AG20443 (cell line): ENCODE measurements at places on chromosomes 5 and 9.
A peak's percentile ranks its signal among the peaks of the same experiment; 100 is the strongest.

DNA sequence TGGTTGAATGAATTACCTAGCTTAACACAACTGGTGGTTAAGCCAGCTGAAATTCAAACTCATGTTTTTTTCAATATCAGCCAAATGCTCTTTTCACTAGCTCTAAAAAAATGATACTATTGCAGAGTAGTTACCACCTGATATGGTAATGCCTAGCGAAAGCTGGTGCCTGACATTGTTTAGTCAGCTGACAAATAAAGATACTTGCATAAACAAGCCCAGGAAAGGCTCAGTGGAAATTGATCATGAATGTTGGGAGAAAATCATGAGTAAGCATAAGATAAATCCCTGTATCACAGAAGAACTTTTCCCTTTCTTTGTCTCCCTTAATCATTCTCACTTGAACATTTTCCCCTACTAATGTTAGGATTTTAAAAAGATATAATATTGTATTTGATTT, 54.6 kb downstream of the FGF10 start:
- DNase-seq, result no peak

- no peak for DNase-seq
Measured at GRCh38 chr5:62138607-62139006, 167.4 kb upstream of the KIF2A start.

GRCh38 chr9:123085916-123086315, 52.4 kb downstream of the GPR21 start:
- DNase-seq, result no peak

DNA sequence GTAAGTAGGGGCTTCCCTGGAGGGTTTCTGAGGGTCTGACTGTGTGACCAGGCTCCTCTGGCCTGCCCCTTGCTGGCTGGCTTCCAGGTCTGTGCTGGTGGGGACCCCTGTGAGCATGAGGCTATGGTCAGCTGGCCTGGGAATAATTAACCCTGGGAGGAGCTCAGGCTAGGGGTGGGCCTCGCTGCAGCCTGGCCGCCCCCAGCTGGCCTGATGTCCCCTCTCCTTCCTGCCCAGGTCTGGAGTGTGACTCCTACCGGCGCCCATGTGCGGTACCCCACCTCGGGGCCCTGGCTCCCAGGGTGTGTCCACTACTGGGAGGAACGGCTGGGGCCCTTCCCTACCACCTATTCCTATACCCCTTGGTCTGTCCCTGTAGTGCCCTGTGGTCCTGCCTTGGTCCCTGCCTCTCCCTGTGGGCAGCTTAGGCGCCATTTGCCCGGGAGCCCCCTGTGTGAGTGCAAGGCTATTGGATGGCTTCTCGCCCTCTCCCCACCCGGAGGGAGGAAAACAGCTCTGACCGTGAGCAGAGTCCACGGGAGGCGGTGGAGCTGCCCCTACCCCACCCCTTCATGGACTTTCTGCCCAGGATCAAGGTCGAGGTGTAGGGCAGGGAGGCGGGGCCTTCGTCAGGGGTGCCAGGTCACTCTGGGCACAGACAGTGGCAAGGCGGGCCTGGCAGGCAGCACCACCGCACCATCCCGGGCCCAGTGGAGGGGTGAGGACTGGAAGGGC, 9.4 kb downstream of the RXRA start:
- DNase-seq, result no peak

DNA sequence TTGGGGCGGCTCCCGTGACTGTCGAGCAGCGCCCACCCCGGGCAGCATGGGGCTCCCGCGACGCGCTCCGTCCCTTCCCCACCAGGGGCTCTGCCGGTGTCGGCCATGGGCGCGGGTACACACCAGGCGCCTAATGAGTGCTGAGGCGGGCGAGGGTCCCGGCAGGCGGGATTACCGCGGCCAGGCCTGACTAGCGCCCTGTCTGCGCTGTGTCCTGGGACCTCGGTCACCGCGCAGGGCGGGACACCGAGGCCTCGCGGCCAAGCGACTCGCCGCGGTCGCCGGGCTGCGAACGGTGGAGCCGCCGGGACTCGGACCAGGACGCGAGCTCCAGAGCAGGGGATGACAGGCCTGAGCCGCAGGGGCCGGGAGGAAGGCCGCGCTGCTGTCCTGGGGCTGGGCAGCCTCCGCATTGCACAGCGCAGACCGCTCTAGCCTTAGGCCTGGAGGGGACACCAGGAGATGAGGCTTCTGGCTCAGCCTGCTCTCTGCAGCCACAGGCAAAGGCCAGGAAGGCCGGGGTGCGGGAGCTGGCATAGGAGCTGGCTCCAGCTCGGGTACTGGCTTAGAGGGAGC, 14.1 kb downstream of the LCN10 start:
- peak; percentile 76 for DNase-seq

GRCh38 chr5:9851458-9851857, 221.3 kb upstream of the TAS2R1 start:
- DNase-seq, result peak; percentile 96

- DNase-seq, result peak; percentile 59
Measured at GRCh38 chr9:114549697-114550330, 37.8 kb upstream of the ATP6V1G1 start.

- DNase-seq, result no peak
Measured at GRCh38 chr9:87546704-87547103, 49.0 kb downstream of the DAPK1 start.

DNA sequence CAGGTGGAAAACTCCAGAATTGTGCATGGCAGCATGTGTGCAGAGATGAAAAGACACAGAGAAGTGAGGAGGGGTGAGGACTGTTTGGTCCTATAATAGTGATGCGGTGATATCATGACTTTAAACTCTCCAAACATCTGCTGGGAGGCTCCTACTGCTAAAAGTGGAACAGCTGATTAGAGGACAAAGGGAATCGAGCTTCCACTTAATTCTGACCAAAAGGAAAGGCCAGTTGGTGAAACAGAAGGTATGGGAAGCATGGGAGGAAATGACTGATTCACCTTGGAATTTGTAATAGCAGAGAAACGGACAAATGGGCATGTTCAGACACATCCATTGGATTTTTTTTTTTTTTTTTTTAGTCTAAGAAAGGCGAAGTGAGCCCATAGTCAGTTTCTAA, 67.5 kb upstream of the MAMDC2 start:
- DNase-seq, result peak; percentile 70

- no peak for DNase-seq
Measured at GRCh38 chr5:88691945-88692868, 190.8 kb downstream of the MEF2C start.

- no peak for DNase-seq
Measured at GRCh38 chr5:31783086-31783645, 144.2 kb downstream of the PDZD2 start.

- no peak for DNase-seq
Measured at GRCh38 chr5:14741801-14742440, 77.4 kb downstream of the OTULIN start.

- DNase-seq, result no peak
Measured at GRCh38 chr9:27157736-27158135, 48.7 kb downstream of the TEK start.

DNA sequence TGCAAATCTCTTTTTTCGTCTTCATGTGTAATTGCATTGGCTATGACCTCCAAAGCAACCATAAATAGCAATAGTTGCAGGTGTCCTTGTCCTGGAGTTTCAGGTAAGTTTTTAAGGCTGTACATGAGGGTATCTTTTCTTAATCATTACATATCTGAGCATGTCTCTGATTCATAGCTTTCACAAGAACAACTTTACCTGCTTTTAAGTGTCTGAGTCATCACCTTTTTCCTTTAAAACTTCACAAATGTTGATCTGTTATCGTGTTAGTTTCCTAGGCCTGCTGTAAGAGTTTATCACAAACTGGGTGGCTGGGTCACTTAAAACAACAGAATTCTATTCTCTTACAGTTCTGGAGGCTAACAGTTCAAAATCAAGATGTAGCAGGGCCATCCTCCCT, 13.8 kb downstream of the GARNL3 start:
- DNase-seq, result no peak

- no peak for DNase-seq
Measured at GRCh38 chr9:116604251-116604650, 82.9 kb upstream of the TRIM32 start.

GRCh38 chr9:127541865-127542264, 70.2 kb upstream of the STXBP1 start:
- peak; percentile 67 for DNase-seq

GRCh38 chr5:173689737-173690360, 73.4 kb upstream of the BOD1 start:
- DNase-seq, result no peak
